Activated CD8-positive, alpha-beta T cell treated with anti-CD3 and anti-CD28 coated beads, Interleukin-2, amount 10 ng/mL, durations not matched to agents 7 days and 5 days (primary cell): ENCODE measurements at places on chromosomes 12 and 14.

DNA sequence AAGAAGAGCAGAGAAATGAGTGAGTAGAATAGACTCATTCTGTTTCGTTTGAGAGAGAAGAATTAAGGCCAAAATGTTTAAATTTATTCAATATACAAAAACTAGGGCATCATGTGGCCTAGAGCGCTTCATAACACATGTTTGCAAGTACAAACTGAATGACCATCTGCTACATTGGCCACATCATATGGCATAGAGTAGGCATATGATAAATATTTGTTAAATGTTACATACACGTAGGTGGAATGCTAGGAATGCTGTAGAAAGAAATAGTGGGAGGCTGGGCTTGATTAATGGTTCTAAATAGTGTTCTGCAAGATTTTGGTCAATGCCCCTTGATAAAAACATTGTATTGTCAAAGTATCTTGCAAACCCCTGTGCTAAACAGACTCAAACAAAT lies 10.8 kb downstream of the MGP start:
- no peak for DNase-seq

- DNase-seq: peak; percentile 79
Measured at GRCh38 chr14:103091041-103091882, 3.3 kb upstream of the EXOC3L4 start.

GRCh38 chr12:90366286-90366685 lies 588.7 kb downstream of the CCER1 start:
- no peak for DNase-seq

DNA sequence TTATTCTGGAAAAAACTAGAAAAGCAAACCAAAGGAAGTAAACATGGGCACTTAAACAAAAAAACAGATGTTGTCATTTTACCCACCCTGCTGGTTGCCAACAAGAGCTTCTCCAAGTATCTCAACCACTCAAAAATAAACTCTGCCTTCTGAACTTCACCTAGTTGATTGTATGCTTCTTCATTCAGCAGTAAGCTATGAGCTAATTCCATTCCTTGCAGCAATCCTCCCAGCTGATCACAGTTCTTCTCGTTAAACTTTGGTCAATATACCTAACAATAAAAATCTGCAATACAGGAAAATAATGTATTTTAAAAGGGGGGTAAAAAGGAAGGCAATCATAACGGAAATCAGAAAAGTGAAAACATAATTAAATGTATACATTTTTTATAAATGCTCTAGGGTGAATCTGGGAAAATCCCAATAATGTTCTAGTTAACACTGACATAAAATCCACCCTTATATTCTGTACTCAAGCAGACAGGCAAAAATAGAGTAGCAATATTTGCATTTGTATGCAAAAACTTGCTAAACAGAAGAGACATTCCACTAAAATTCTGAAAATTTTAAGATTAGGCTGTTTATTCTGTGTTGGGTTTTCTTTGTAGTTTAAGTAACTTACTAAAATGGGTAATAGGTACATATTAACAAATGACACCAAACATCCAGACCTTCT lies 17.4 kb downstream of the HEATR5A start:
- no peak for DNase-seq

DNA sequence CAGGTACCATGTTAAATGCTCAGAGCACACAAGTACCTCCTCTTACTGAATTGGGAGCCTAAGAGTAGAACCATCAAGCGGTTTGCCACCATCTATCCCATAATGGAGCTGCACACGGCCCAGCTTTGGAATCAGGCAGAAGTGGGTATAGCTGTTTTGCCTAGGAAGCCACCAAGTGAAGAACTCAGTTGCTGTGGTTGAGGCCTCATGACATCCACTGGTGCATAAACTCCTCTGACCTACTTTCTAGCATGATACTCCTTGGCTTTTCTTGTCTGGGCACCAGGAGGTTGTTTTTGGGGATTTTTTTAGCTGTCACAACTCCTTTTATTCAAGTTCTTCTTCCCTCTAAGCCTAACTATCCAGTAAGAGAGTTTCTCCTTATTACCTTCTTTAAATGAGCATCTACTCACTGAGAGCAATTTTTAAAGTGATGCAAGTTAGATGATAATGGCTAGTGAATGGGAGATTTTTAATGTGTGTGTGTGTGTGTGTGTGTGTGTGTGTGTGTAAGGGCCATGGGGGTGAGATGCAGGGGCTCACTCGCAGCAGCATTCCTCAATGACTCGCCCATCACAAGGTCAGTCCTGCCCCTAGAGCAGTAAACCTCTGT lies 20.9 kb upstream of the KRAS start:
- DNase-seq: no peak

DNA sequence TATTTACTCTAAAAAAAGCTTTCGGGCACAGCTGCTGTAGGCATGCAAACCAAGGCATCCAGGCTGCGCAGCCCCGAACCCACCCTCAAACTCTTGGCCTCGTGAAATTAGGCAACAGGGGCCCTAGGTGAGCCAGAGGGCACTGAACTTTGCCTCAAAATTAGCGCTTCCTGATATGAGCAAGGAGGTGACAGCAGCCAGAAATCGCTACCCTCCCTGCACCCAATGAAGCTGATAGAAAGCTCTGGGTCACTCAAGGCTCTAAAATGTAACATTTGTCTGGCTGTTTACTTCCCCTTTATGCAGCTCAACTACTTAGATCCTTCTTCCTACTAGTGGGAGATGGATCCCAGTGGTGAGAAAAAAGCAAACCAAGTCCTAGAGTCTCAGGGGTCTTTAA lies 61.8 kb downstream of the PITPNM2 start:
- no peak for DNase-seq

DNA sequence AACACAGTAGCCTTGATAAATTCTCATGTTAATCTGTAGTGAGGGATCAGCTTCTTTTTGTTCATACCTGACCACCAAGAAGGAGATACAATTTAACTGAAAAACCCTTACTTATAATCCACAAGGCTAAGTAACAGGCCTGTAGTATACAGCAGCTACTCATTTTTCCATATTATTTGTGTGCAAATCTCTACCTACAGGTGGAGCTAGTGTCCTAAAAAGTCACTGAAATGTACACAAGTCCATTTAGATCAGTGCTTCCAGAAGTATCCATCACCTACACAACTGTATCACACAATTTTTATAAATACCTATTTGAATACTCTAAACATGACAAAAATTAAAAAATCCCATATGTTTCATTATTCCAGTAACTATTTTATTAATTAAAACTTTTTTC lies 173.2 kb downstream of the SLC35F4 start:
- no peak for DNase-seq

GRCh38 chr12:46487567-46488131 lies 115.1 kb upstream of the SLC38A2 start:
- no peak for DNase-seq
